GM04504 (cell line): ENCODE measurements at places on chromosomes 1 and 21.
A peak's percentile ranks its signal among the peaks of the same experiment; 100 is the strongest.

- no peak for DNase-seq
These were observed 32.1 kb upstream of the PDE9A start for GRCh38 chr21:42621166-42621818.

DNA sequence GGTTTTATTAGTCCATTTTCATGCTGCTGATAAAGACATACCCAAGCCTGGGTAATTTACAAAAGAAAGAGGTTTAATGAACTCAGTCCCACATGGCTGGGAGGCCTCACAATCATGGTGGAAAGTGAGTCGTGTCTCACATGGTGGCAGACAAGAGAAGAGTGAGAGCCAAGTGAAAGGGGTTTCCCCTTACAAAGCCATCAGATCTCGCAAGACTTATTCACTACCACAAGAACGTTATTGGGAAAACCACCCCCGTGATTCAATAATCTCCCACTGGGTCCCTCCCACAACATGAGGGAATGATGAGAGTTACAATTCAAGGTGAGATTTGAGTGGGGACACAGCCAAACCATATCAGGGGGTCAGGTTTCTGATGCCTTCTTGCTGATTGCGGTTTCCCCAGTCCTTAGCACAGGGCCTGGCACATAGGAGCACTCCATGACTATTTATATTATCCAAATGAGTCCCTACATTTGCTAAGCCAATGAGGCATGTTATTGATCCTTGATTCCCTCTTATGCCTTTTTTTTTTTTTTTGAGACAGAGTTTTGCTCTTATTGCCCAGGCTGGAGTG lies 35.3 kb upstream of the PAXBP1 start:
- DNase-seq: no peak

DNA sequence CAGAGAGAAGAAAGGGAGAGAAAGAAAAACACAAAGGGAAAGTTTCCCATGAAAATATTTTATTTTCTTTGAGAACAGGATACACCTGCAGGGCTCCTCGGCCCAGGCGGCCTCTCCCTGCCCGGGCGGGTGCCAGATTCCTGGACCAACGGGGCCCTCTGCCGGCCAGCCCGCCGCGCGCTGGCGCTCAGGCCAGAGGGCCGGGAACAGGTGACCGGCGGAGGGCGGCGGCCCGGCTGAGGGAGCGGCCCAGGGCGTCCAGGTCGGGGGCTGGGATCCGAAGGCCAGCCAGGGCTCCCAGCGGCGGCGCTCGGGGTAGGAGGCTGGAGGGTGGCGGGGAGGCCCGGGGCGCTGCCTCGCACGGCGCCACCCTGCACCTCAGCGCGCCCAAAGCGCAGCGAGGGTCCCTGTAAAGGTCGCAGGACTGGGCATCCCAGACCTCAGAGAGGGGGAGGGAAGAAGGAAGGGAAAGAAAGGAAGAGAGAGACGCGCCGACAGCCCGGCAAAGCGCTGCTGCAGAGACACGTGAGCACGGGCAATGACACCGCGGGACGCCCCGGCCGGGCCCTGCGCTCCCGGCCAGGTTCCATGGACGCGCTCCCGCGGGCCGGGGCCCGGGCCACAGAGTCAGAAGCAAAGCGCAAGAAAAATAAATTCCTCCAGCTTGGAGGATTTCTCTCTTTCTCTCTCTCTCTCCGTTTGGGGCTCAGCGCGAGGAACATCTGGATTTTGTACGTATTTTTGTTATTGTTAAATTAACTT lies 927 bp downstream of the WNT9A start:
- no peak for DNase-seq

- peak; percentile 7 for DNase-seq
These were observed 29.0 kb upstream of the KHDRBS1 start for GRCh38 chr1:31984419-31985347.

DNA sequence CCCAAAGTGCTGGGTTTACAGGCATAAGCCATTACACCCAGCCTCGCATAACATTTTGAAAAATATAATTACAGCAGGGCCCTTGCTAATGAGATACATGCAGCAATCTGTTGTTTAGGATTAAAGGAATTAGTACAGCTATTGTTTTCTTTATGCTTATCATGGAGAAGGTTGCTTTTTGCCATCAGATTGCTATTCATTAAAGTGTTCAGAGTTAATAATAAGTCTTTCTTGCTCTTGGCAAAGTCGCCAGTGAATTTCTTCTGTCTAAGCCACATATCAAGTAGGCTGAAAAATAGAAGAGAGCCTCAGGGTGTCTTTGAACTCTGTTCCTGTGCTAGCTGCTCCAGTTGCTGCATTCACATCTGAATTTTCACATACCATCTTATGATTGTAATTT lies 144.1 kb downstream of the POU2F1 start:
- no peak for DNase-seq

DNA sequence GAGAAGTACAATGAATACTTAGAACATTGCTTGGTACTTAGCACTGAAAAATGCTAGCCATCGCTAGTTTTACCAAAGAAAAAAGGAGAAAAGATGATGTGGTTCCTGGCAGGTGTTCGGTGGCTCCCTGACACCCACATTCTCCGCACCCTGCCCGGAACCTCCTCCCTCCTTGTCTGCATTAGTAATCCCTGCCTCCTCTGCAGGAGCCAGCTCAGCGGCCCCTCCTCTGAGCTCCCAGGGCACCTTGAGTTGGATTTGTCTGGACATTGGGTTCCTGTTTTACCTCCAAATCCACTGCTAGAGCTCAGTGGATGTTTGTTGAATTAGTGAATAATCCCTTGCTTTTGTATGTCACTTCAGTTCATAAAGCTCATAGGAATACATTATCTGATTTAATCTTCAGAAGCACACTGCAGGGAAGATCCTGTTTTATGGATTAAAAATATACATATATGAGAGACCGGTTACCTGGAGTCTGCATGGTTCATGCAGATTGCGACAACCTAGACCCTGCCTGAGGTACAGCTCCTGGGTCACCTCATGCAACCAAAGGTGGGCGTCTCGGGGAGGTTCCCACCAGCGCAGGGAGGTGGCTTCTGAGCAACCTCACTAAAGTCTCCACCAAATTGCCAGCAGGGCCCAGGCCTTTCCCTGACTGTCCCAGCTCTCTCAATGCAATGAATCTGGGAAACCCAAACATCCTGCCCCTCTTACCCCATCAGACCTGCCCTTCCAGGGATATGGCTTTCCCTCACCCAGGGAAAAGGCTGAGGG lies 24.2 kb downstream of the PCAT6 start:
- DNase-seq: no peak

DNA sequence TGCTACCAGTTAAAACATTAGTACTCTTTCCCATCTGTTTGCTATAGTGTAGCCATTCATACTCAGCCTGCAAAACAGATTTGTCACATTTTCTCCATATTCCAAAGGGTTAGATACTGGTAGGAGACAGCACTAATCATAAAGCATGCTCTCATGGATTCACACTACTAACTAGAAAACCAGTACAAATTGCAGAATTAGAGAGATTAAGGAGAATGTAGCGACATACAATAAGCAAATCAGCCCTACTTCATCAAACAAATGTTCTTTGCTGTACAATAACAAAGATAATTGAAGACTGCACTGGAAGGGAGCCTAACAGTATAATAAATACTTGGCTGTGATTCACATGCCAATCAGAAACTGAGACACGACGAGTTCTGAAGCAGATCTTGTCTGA lies 368.0 kb upstream of the PRMT6 start:
- DNase-seq: no peak

GRCh38 chr1:204077979-204078696 lies 5.2 kb downstream of the SOX13 start:
- DNase-seq: no peak

DNA sequence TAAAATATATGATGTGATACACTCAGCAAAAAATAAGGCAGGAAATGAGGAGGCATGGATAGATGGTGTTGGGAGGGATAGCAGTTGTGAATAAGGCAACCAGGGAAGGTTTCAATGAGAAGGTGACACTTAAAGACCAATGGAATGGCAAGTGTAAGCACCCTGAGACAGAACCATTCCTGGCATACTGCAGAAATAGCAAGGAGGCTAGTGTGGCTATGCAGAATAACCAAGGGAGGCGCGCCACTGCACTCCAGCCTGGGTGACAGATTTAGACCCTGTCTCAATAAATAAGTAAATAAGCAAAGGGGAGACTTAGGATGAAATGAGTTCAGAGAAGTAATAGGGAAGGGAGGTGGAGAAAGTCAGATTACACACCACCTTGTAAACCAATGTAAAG lies 113.9 kb downstream of the TOMM20 start:
- no peak for DNase-seq

- peak; percentile 39 for DNase-seq
These were observed 34.4 kb upstream of the PADI1 start for GRCh38 chr1:17170571-17170970.

DNA sequence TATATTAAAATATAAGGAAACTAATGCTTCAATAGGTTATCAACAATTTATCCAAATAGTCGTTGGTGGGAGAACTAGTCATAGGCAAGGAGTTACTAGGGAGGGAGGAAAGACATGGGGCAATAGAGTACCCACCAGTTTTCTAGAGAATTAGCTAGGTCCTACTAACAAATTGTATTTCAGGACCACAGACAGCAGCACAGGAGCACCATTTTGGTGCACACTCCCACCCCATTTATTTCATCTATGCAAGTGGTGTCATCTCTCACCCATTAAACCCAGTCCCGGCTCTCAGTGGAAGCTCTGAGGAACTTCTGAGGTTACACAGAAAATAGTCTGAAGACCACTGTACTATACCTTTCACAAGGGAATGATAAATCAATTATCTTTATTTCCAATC lies 89.0 kb upstream of the BCAR3 start:
- no peak for DNase-seq

DNA sequence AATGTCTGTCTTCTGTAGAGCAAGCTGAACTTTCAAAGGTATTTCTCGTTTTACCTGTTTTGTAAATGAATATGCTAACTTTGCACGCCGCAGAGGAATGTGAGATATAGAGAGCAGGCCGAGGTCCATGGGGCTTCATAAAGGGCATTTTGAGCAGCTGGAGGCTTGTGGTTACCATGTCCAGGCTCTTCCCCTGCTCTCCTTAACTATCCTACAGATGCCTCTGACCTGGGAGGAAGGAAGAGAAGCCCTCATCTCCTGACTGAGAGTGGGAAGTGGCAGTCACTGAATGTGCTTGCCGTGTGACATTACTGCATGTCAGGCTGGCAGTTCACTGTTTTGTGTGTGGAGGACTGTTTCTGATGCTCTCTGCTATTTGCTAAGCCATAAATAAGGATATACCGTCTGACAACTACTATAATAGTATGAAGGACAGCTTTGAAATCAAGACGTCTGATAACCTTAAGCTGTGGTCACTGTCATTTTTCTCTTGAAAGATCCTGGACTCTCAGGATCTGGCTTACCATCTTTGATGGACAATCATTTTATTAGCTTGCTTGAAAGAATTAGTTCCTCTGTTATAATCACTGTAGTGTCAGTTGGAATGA lies 92.2 kb downstream of the DYRK1A start:
- DNase-seq: no peak

GRCh38 chr1:110523011-110523410 lies 4.0 kb upstream of the KCNA10 start:
- peak; percentile 7 for DNase-seq

DNA sequence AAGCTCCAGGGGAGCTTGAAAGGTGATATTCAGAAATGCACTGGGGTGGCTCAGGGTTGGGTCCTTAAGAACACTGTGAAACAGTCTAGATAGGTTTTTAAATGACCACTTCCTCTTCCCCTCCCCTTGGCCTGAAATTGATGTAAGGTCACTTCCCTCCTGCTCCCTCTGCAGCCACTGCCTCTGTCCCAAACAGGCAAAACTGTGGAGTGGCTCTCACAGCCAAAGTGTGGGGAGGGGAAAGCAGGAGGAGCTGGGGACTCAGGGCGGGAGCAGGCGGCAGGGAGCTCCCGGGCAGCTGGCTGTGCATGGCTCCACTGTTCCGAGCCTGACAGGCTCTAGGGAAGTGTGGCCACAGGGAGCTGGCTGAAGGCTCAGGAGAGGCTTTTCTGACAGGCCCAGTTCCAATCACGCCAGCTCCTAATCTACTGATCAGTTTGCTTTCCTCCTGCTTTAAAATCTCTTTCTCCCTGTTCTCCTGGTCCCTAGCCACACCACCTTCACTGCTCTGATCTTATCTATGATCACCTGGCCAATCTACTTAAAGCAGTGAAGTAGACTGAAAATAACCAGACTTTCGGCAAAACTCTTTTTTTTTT lies 5.1 kb upstream of the CSRP1 start:
- DNase-seq: no peak

DNA sequence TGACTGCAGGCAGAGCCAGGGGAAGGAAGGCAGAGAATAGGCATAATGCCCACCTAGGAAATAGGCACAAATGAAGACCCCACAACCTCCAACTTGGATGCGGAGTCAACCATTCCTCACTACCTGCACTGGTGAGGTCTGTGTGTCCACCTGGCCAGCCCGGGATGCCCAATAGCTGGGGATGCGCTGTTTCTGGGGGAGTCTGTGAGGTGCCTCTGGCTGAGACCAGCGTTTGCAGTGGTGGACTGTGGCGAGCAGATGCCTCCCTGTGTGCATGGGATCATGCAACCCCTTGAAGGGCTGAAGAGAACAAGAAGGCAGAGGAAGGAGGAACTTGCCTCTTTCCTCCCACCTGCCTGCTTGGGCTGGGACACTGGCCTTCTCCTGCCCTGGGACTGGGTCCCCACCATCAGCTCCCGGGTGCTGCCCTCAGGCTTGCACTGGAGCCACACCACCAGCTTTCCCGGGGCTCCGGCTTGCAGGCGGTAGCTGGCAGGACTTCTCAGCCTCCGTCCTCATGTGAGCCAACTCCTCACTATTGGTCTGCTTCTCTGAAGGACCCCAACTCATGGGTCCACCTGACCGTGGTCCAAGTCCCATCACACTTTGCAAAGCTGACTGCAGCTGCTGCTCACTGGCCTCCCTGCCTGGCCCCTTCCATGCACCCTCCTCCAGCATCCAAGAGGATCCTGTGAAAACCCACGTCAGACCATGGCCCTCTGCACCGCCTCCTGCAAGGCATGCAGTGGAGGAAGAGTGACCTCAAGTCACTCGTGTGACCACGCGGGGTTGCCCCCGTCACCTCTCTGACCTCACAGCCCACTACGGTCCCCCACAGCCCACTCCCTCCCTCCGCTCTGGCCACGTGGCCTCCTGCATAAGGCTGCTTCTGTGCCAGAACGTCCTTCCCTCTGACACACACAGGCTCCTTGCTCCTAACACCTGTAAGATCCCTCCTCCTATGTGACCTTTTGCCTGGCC lies 2.7 kb upstream of the PDE9A start:
- no peak for DNase-seq

DNA sequence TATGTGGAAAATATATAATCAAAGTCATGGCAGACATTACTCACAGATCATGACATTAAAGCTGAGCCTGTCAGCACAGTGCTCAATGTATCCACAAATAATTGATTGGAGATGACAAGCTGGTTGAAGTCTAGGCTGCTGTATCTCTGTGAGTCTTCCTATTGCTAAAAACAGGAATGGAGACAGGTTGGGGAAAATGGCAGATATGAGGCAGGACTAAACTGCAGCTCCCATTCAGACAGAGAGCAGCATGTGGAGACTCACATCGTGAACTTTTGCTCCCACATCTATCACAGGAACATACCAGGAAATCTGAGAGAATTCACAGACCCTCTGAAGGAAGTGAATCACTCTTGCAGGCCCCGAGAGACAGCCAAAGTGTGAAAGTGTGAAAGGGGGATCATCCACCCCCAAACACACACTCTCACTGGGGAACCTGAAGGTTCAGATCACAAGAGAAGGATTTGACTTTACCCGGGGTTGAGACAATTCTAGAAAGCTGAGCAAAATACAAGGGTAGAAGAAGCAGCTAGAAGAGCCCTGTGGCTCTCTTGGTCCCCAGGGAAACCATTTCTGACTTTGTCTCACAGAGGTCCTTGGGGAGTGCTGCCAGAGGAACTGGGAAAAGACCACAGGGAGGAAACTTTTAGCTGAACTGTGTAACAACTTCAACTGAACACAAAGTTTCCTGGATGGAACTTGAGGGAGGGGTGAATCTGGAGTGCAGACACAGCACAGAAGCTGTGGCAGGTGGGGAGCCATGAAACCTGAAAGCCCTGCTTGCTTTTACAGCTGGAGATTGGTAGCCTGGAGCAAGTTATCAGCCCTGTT lies 173.4 kb downstream of the S1PR1 start:
- no peak for DNase-seq
